Stimulated activated CD8-positive, alpha-beta memory T cell treated with anti-CD3 and anti-CD28 coated beads, Interleukin-15, amount 100 ng/mL, for 4 hours (primary cell): ENCODE measurements at places on chromosomes 2 and 18.

- no peak for DNase-seq
Observed at GRCh38 chr2:115584507-115584906, 1142.1 kb downstream of the DPP10 start.

- no peak for DNase-seq
Observed at GRCh38 chr2:241665731-241666440, 20.7 kb downstream of the DTYMK start.

- DNase-seq = no peak
Observed at GRCh38 chr2:59180111-59180510, 939.0 kb upstream of the FANCL start.

- DNase-seq = no peak
Observed at GRCh38 chr2:74944987-74945787, 13.3 kb upstream of the POLE4 start.

- no peak for DNase-seq
Observed at GRCh38 chr18:44170208-44170880, 510.3 kb upstream of the SETBP1 start.

DNA sequence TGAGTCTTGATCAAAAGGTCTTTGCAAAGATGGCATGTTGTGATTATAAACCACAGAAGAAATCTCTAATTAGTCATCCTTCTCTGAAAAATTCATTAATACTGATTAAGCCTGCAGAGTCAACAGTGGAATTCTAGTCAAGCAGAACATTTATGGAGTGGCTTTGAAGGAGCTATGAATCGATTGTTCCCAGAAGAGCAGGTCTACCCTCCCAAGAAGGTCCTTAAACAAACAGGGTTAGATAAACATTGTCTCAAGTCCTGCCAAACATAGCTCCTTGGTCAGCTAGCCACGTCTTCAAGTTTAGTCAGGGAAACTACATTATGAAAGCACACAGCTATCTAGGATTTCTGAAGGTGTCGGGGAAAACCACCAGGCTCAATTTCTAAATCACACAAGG is 88.9 kb downstream of the ITGA4 start:
- DNase-seq = no peak

GRCh38 chr18:74654638-74655037 is 57.0 kb downstream of the ZNF407 start:
- no peak for DNase-seq

DNA sequence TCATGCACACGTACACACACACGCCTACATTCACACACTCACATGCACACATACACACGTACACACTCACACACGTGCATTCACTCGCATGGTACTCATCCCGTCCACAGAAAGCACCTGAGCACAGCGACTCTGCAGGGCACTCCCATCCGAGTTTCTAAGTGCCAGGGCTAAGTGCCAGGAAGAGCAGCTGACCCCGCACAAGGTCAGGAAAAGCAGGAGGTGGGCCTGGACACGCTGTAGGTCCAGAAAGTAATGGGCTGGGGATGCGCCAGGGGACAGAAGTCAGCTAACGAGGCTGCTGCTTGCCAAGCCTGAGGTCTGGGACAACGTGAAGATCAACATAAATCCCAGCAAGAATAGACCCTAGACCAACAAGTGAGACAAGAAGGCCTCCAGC is 15.8 kb downstream of the ADI1 start:
- DNase-seq = no peak

- DNase-seq = no peak
Observed at GRCh38 chr2:25517701-25518100, 155.7 kb downstream of the DTNB start.

GRCh38 chr2:30229596-30229995 is 1.7 kb upstream of the LBH start:
- no peak for DNase-seq

GRCh38 chr2:70728128-70728527 is 39.9 kb downstream of the ADD2 start:
- DNase-seq = no peak

GRCh38 chr2:174797781-174798276 is 33.6 kb upstream of the CHRNA1 start:
- no peak for DNase-seq

- no peak for DNase-seq
Observed at GRCh38 chr2:229416116-229416694, 145.1 kb upstream of the PID1 start.

GRCh38 chr2:159131914-159132281 is 154.6 kb downstream of the WDSUB1 start:
- DNase-seq = no peak

- no peak for DNase-seq
Observed at GRCh38 chr2:88654714-88655113, 27.4 kb upstream of the EIF2AK3 start.

- DNase-seq = no peak
Observed at GRCh38 chr18:62281684-62282083, 43.4 kb upstream of the TNFRSF11A start.

DNA sequence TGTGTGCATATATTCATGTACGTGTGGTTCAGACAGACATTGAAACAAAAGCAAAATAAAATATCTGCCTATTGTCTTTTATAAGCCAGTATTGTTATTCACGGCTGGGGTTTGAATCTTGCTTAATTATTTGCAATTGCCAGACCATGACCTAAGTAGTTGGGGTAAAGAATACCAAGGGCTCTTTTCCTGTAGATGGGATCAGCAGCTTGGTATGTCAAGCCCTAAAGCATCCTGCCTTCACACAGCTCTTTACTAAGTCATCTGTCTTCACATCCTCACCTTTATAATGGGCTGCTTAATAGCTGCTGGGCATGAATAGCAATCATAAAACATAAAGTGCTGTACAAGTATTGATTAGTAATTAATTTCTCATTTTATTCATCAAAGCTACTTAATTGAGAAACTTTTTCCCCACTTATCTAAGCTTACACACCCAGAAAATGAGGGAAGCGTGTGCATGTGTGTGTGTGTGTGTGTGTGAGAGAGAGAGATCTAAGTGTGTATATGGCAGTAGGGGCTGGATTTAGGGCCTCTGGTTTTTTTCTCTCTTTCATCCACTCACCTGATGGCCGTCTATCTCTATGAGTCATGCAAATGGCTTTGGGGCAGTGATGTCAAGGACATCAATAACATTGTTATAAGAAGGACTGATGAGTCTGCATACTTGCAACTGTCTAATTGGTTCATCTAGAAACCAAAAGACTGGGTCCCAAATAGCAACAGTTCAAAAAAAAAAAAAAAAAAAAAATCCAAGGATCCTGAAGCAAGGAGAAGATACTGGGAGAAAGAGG is 244.1 kb upstream of the TNP1 start:
- no peak for DNase-seq

DNA sequence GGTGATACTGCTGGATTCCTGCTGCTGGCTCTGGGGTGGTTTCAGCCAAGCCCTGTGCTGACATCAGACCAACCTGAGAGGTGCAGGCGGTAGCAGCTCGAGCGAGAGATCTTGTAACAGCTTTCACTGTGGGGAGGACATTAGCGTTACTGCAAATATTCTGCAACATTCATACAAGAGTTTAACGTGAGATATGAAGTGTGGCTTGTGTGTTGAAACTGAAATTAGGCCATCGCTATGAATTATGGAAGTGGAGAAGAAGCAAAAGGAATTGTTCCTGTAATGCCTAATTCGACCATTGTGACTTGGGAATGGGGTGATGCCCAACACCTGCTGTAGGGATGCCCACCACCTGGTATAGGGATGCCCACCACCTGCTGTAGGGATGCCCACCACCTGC is 6.5 kb upstream of the MLPH start:
- DNase-seq = no peak

GRCh38 chr18:41992066-41992465 is 37.0 kb downstream of the PIK3C3 start:
- DNase-seq = no peak

DNA sequence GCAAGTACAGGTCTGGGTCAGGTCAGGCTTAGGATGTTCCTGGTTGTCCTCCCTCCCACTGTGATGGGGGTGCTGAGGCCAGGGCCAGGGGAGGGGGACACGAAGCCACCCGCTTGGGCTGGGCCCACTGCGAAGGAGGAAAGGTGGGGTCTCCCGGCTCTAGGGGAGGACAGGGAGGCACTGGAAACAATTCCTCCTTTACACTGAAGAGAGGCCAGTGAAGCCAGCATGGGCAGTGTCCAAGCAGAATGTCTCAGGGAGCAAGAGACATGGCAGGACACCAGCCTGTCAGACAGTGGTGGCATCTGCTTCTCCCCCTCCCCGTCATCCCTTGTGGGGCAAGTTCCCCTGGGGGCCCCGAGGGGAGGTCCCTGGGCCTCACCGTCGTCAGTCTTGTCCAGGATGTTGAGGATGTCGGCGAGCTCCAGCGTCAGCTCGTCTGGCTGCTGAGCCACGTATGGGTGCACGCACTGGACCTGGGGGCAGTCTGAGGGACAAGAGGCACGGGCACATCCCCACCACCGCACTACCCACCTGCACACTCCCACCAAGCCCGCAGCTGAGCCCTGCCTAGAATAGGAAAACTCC is 10.8 kb downstream of the SNORC start:
- DNase-seq = no peak

DNA sequence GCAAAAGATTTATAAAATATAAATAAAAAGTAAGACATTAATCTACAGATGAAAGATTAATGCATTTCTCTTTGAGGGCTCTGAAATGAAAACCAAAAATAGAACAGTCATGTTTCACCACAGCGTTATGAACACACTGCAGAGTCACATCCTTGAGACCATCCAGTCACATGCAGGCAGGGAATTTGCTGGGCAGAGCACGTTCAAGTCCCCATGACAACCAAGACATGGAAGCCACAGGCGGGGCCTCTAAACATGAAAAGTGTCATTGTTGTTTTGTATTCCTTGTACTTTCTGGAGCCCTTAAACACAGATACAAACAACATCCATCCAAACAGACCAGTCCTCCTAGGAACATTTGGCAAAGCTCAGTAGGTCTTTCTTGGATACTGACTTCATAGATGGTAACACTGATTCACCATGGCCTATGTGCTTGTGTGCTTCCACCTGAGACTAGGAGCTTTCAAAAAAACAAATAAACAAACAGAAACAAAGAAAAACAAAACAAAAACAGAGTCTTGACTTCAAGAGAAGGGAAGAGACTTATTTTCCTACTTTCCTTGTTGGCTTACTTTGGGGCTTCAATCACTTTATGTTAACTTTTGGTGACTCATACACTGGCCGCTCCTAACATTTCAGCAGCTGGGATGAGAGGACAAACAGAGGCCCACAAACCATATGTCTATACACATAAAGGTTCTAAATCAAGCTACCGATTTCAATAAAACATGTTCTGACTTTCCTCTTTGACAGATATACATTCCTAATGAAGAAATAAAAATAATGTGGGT is 99.5 kb upstream of the CCDC85A start:
- no peak for DNase-seq

DNA sequence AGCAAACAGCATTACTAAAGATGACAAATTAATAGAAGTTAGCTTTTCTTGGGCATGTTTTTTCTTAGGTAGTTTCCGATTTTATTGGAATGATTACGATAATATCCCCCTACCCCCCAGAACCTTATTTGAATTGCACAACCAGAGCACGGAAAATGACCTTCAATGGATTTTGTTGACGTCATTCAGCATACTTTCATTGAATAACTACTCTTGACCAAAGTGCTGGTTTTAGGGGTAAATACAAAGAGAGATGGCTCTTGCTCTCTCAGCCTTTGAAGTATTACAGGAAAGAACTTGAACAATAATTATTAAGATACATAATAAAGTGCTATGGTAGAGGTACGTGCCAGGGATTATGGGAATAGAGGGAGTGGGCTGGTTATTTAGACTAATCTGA is 36.0 kb downstream of the VAPA start:
- DNase-seq = no peak

DNA sequence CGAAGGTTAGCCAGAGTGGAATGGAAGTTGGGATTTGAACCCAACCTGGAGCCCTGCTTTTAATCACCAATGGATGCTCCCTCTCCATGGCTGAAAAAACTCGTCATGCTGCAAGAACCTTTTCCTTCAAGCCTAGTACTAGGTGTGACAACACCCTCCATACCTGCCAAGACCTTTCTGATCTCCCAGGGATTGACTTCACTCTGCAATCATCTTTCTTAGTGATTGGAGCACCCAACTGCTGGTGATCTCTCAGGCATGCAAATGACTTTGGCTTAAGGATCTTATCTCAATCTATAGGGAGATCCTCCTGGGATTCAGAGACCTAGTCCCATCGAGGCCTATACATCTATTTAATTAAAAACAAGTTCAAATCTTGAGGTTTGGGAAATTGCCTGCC is 23.5 kb upstream of the ITGB6 start:
- DNase-seq = no peak

DNA sequence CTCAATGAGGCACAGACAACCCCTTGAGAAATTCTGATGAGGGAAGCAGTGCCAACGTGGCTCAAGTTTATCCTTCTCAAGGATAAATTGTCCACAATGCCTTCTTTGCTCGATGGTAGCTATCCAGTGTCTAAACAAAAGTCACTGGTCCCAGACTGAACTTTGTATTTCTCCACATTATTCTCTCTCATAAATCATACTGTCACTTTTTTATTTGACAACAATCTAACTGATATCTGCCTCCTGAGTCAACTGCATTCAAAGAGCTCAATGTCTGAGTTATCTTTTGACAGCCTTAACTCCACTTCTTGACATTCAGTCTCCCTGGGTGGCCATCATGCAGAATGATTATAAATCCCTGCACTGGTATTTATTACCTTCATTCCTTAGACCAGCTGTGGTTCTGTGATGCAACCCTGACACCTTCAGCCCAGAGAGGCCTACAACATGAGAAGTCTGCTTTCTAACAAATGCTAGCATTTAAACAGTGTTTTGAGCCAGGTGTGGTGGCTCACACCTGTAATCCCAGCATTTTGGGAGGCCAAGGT is 38.2 kb downstream of the IMMT start:
- no peak for DNase-seq

DNA sequence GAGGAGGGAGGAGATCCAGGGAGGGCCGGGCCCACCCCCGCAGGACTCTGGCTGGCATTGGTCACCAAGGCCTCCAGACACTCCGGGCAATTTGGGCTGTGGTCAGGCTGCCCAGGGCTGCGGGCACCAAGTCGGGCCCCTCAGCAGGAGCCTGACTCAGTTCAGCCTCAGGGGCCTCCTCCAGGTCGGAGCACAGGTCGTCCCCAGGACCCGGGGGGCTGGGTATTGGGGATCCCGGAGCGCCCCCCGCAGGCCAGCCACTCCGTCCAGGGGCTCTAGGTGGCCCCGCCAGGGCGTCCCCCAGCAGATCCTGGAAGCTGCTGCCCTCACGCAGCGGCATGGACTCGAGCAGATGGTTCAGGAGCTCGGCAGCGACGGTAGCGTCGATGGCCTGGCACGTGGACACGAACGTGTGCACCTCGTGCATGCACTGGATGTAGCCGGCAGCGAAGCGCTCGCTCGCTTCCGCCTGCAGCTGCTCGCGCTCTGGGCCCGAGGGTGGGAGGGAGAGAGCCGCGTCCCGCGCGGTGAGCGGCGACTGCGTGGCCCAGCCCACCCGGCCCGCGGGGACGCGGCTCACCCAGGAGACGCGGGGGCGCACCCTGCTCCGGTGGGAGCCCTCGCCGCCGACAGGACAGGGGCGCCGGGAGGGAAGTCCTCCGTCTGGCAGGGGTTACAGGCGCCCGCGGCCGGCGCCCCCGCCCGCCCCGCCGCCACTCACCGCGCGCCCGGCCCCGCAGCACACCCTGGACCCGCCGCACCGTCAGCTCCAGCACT is 884 bp downstream of the HES6 start:
- no peak for DNase-seq
